ENCODE measurements at places on chromosomes 16 and 17. TPM values are rescaled to one million over a fixed set of nuclear protein-coding genes. Genes with fewer than 3 reads are reported as not detected.

TPSD1 gene
- 0.06 TPM for polyA plus RNA-seq

RAB11FIP4 gene
- 18.8 TPM for polyA plus RNA-seq

OTOA gene
- 0.13 TPM for polyA plus RNA-seq

SDR42E1 gene
- 18.6 TPM for polyA plus RNA-seq

DHRS7C gene
- polyA plus RNA-seq, result 0.24 TPM

SEC14L5 gene
- 0.24 TPM for polyA plus RNA-seq

HIC1 gene
- polyA plus RNA-seq, result 15.9 TPM

OR1A2 gene
- polyA plus RNA-seq, result not detected

FKBP10 gene
- polyA plus RNA-seq, result 43.2 TPM

GAST gene
- polyA plus RNA-seq, result 0.28 TPM

PYY gene
- 36.2 TPM for polyA plus RNA-seq

DYNLRB2 gene
- 0.52 TPM for polyA plus RNA-seq
